ENCODE measurements at places on chromosomes 16 and 17. TPM values are rescaled to one million over a fixed set of nuclear protein-coding genes. Genes with fewer than 3 reads are reported as not detected.

REXO5 gene
- 6.2 TPM for total RNA-seq

DNA sequence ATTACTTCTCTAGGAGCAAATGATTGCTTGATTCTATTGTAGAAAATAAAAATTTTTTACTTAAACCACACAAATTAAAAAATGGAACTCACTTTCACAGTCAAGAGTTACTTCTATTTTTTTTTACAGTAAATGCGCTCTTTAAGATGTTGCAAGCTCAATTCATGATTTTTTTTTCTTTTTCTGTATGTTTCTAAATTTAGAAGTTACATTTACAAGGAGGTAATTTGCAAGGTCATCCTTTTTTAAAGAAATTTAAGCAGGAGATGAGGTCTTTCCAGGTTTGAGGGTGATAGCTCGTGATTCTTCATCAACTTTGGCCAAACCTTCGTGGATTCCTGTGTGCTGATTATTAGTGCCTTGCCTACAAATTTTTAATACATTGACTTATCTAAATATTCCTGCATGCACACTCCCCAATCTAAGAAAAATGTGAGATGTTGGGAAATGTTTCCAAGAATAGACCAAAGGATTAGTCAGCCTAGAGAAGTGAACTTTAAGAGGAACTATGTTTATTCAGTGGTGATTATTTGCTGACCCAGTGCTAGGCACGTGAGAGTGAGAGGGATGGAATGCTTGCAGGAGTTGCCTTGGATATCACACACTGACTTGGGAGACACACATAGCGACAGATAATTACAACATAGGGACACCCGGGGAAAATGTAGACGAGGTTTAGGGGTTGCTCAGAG lies 429.8 kb downstream of the MAF start:
- DNase-seq, result no peak
- no peaks in the 10 kb centered on the region for H3K27me3 ChIP-seq
- no peaks in the 10 kb centered on the region for H3K4me1 ChIP-seq
- H3K27ac ChIP-seq, result no peak overlapping the region

DNA sequence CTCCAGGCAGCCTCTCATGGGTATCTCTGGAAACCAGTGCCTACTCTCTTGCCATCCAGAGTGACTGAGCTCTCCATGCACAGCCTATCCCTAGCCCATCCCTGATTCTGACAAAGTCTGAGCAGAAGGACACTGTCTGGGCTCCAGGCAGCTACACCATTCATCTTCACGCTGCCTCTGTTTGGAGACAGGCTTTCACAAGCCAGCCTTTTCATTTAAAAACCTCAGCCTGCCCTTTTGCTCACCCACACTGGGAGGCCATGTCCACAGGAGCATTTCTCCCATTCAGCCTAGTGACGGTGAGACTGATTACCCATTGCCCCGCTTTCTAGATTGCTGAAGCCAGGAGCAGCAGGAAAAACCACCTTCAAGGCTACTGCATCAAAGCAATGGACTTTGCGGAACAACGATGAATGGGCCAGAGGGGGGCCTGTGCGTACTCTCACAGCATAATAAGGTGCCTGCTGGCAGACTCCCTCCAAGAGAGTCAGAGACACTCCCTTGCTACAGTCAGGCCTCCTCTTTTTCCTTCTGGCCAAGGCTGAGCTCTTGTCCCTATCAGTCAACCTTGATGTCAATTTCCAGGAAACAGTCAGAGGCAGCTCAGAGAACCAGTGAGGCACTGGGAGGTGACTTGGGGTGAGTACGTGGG lies 24.7 kb upstream of the CDH13 start:
- no peak overlapping the region for H3K27ac ChIP-seq
- no peak overlapping the region for H3K4me3 ChIP-seq
- peaks cover 6% of the 10 kb centered on the region for H3K27me3 ChIP-seq
- no peaks in the 10 kb centered on the region for H3K4me1 ChIP-seq

DNA sequence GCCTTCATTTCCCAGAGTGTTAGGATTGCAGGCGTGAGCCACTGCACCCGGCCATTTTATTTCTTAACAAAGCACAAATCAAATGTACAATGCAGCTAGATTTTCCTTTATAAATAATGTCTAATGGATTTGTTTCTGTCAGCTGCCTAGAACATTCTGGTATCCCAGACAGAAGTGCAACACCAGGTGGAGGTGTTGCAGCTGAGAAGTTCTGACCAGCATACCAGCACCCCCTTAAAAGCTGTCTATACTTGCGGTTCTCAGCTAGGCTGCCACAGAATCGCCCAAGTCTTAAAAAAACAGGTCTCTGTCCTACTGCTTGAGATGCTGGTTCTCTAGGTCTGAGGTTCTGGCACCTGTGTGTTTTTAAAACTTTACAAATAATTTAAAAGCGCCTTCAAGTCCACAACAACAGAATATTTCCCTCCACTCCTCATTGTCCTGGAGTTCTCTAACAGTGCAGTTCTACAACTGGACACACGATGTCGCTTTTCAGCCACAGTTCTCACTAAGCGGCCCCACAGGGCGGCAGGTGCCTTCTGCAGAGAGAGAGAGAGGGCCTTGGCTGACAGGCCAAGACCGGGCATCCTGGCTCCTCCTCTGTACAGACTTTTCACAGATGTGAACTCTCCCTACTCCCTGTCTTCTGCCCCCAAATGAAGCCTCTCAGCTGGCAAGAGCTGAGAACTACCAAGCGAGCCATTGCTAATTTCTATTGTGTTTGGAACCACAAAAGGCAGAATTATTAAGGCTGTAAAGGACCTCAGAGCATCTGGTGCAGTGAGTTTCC lies 32.6 kb upstream of the MEOX1 start:
- H3K4me3 ChIP-seq, result no peak overlapping the region
- H3K27ac ChIP-seq, result no peak overlapping the region
- peaks cover 15% of the 10 kb centered on the region for H3K27me3 ChIP-seq
- peaks cover 14% of the 10 kb centered on the region for H3K4me1 ChIP-seq
- no peak for DNase-seq

- peak overlapping the region; percentile 87 for H3K27ac ChIP-seq
- H3K4me3 ChIP-seq, result peak overlapping the region; percentile 85
- DNase-seq, result no peak
- peaks cover 72% of the 10 kb centered on the region for H3K4me1 ChIP-seq
- H3K36me3 ChIP-seq, result no peaks in the 10 kb centered on the region
These were observed 8.5 kb upstream of the ZFHX3 start for GRCh38 chr16:73056448-73056847.

SPEM2 gene
- total RNA-seq, result not detected

- H3K4me3 ChIP-seq, result no peak overlapping the region
- H3K27ac ChIP-seq, result no peak overlapping the region
These were observed 56.8 kb downstream of the ARHGAP23 start for GRCh38 chr17:38485146-38485468.

- H3K4me1 ChIP-seq, result no peaks in the 10 kb centered on the region
- H3K4me3 ChIP-seq, result no peak overlapping the region
- no peak for DNase-seq
- peaks cover 3% of the 10 kb centered on the region for H3K36me3 ChIP-seq
- H3K27ac ChIP-seq, result no peak overlapping the region
These were observed 68.8 kb downstream of the KATNIP start for GRCh38 chr16:27618606-27619327.

GRCh38 chr17:44565866-44566443 lies 8.7 kb downstream of the FZD2 start:
- no peak overlapping the region for H3K4me3 ChIP-seq
- peak; percentile 66 for DNase-seq

DNA sequence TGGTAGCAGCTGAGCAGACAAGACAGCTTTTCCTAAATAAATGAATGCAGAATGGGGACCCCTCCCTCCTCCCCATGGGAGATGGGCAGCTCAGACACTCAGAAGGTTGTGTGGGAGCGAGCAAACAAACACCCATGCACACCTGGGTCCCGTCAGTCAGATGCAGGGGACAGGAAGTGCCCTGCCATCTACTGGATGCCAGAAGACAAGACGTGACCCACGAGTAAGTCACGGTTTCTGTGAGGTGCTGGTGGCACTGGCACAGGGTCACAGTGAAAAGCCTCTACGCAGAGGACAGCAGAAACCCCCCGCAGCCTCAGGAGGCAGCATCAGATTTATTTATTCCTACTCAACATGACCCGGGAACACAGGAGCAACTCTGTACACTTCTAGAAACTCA lies 8.4 kb downstream of the HBQ1 start:
- peaks cover 65% of the 10 kb centered on the region for H3K36me3 ChIP-seq
- no peaks in the 10 kb centered on the region for H3K27me3 ChIP-seq
- H3K27ac ChIP-seq, result no peak overlapping the region
- no peak overlapping the region for H3K4me3 ChIP-seq

- no peaks in the 10 kb centered on the region for H3K4me1 ChIP-seq
- H3K27me3 ChIP-seq, result no peaks in the 10 kb centered on the region
- DNase-seq, result no peak
- no peak overlapping the region for H3K27ac ChIP-seq
- H3K36me3 ChIP-seq, result no peaks in the 10 kb centered on the region
These were observed 310.9 kb downstream of the HAPSTR1 start for GRCh38 chr16:9402293-9402860.

MARVELD3 gene
- total RNA-seq, result 0.88 TPM

DNA sequence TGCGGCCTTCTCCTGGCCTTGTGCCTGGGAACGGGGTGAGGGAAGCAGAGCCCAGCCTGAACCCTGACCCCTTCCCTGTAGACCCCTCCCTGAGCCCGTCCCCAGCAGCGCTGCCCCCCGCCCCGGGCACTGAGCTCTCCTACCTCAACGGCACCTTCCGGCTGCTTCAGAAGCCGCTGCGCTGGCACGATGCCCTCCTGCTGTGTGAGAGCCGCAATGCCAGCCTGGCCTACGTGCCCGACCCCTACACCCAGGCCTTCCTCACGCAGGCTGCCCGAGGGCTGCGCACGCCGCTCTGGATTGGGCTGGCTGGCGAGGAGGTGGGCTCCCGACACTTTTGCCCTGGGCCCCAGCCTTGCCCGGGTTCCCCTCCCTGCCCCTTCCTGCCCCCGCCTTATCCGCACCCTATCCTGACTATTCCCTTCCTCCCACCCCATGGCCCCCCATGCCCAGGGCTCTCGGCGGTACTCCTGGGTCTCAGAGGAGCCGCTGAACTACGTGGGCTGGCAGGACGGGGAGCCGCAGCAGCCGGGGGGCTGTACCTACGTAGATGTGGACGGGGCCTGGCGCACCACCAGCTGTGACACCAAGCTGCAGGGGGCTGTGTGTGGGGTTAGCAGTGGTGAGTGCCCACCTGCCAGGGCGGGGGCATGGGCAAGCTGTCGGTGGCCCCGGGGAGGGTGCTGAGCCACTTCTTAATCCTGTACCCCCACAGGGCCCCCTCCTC lies 62.1 kb downstream of the MRC2 start:
- no peak overlapping the region for H3K27ac ChIP-seq
- H3K4me1 ChIP-seq, result no peaks in the 10 kb centered on the region
- H3K36me3 ChIP-seq, result peaks cover 79% of the 10 kb centered on the region
- peak; percentile 78 for DNase-seq
- no peaks in the 10 kb centered on the region for H3K27me3 ChIP-seq
- no peak overlapping the region for H3K4me3 ChIP-seq

- no peaks in the 10 kb centered on the region for H3K27me3 ChIP-seq
- DNase-seq, result peak; percentile 95
- H3K36me3 ChIP-seq, result no peaks in the 10 kb centered on the region
- H3K4me3 ChIP-seq, result peak overlapping the region; percentile 12
These were observed 198.9 kb downstream of the ZFHX3 start for GRCh38 chr16:72848759-72849664.

GRCh38 chr17:78882540-78883088 lies 20.4 kb downstream of the CEP295NL start:
- peak; percentile 65 for DNase-seq
- peak overlapping the region; percentile 88 for H3K27ac ChIP-seq
- no peaks in the 10 kb centered on the region for H3K27me3 ChIP-seq
- H3K4me1 ChIP-seq, result peaks cover 45% of the 10 kb centered on the region
- peaks cover 17% of the 10 kb centered on the region for H3K36me3 ChIP-seq

GRCh38 chr16:87454391-87454790 lies 38.4 kb downstream of the ZCCHC14 start:
- peaks cover 30% of the 10 kb centered on the region for H3K36me3 ChIP-seq
- H3K4me1 ChIP-seq, result peaks cover 18% of the 10 kb centered on the region
- no peak for DNase-seq
- no peak overlapping the region for H3K4me3 ChIP-seq
- H3K27me3 ChIP-seq, result no peaks in the 10 kb centered on the region

ZNF423 gene
- 11.6 TPM for total RNA-seq

DNA sequence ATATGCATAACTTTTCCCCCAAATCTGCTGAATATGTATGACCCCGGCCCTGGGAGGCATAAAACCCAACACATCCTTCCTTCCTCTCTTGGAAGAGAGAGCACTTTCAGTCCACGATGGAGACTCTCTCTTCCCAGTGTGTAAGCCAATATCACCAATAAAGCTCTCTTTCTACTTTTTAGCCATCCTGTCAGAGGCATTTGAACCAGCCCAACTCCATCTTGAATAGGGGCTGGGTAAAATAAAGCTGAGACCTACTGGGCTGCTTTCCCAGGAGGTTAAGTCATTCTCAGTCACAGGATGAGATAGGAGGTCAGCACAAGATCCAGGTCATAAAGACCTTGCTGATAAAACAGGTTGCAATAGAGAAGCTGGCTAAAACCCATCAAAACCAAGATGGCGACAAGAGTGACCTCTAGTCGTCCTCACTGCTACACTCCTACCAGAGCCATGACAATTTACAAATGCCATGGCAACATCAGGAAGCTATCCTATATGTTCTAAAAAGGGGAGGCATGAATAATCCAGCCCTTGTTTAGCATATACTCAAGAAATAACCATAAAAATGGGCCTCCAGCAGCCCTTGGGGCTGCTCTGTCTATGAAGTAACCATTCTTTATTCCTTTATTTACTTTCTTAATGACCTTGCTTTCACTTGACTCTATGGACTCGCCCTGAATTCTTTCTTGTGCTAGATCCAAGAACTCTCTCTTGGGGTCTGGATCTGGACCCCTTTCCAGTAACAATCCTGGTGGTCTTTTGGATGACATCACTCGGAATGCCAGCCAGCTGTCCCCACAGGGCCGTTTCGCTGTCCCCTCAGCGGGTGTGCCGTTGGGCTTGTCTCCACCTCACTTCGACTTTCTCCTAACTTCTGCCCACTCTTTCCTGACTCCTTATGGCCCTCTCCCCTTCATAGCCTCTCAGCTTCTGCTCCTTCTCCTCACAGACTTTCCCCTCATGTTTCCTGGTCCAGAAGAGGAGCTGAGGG lies 53.4 kb upstream of the NKD1 start:
- no peaks in the 10 kb centered on the region for H3K36me3 ChIP-seq
- H3K27ac ChIP-seq, result no peak overlapping the region
- no peak for DNase-seq
- no peaks in the 10 kb centered on the region for H3K27me3 ChIP-seq
- no peak overlapping the region for H3K4me3 ChIP-seq

GRCh38 chr16:81456523-81457325 lies 12.1 kb downstream of the CMIP start:
- no peaks in the 10 kb centered on the region for H3K27me3 ChIP-seq
- H3K36me3 ChIP-seq, result peaks cover 4% of the 10 kb centered on the region
- H3K4me3 ChIP-seq, result no peak overlapping the region

DNA sequence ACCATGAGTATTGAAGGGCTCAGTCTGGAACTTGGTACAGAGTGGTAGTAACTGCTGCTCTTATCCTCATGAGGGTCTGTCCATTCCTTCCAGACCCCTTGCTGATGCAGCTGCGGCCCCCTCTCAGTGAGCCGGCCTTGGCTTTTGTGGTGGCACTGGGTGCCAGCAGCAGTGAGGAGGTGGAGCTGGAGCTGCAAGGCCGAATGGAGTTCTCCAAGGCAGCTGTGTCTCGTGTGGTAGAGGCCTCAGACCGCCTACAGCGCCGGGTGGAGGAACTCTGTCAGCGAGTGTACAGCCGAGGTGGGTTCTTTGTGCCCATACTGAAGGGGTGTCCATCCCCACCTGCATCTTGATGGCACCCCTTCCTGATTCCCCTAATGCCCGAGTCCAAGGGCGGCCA lies 2.0 kb downstream of the RNF40 start:
- peaks cover 25% of the 10 kb centered on the region for H3K4me1 ChIP-seq
- peaks cover 60% of the 10 kb centered on the region for H3K36me3 ChIP-seq
- DNase-seq, result peak; percentile 8
- no peak overlapping the region for H3K4me3 ChIP-seq
- H3K27me3 ChIP-seq, result no peaks in the 10 kb centered on the region

TBC1D3G gene
- total RNA-seq, result not detected
